Effector memory CD4-positive, alpha-beta T cell (primary cell): ENCODE measurements at places on chromosomes 6 and 20.

- no peak for DNase-seq
Measured at GRCh38 chr6:168139121-168139520, 60.1 kb upstream of the FRMD1 start.

GRCh38 chr20:17935761-17936160 is 32.8 kb downstream of the SNX5 start:
- DNase-seq: no peak

- no peak for DNase-seq
Measured at GRCh38 chr20:3330046-3330741, 77.3 kb downstream of the DNAAF9 start.

GRCh38 chr20:46438156-46438750 is 31.8 kb upstream of the ELMO2 start:
- DNase-seq: no peak

GRCh38 chr20:58010666-58011065 is 217.8 kb downstream of the ANKRD60 start:
- DNase-seq: no peak

- no peak for DNase-seq
Measured at GRCh38 chr6:105302617-105303128, 100.2 kb downstream of the PREP start.

- no peak for DNase-seq
Measured at GRCh38 chr6:41344876-41345275, 9.5 kb downstream of the NCR2 start.
